Left cardiac atrium (tissue), 4 donors: ENCODE measurements at places on chromosomes 12 and 14.

DNA sequence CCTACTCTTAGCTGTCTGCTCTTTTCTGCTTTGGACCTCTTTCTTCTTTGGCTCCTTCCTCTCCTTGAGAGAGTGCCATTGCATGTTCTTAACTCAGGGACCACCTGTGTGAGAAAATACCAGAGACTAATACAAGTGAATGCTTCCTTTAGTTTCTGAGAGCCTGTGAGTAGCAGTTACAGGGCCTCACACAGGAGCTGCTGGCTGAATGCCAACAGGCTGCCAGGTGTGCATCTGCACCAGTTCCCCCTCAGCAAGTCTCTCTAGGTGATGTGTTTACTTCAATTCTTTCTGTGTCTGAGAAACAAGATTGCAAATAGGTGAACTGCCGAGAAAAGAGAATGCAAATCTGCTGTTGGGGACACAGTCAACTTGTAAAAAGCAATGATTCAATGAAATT, 108.2 kb downstream of the STXBP6 start:
- DNase-seq: no peak

- DNase-seq: no peak
Measured at GRCh38 chr12:122989225-122989839, 8.9 kb downstream of the ARL6IP4 start.

DNA sequence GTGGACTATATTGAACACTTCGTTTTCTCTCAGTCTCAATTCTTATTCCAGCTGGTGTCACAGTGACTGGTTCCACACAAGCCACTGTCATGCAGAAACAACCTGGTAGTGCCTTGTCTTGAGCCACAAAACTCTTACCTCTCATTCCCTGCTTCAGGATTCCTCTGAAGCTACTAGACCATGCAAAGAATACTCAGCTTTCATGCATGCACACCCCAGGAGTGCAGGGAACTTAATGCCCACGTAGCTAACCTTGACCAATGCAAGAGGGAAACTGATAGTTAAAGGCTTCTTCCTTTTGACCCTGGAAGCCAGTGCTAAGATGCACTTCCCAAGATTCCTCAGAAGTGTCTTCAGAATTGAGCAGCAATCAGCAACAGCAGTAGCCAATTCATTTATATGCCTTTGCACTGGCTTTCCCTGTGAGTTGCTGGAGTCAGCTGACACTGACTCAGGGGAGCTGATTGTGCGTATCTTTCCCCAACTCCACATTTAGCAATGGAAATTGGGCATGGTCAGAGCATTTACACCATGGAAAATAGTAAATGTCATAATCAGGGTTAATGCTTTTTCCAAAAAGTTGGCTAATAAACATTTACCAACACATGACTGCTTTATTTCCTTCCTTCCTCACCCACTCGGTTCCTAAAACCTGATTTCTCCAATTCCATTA, 113.6 kb upstream of the SLC35F4 start:
- no peak for DNase-seq

DNA sequence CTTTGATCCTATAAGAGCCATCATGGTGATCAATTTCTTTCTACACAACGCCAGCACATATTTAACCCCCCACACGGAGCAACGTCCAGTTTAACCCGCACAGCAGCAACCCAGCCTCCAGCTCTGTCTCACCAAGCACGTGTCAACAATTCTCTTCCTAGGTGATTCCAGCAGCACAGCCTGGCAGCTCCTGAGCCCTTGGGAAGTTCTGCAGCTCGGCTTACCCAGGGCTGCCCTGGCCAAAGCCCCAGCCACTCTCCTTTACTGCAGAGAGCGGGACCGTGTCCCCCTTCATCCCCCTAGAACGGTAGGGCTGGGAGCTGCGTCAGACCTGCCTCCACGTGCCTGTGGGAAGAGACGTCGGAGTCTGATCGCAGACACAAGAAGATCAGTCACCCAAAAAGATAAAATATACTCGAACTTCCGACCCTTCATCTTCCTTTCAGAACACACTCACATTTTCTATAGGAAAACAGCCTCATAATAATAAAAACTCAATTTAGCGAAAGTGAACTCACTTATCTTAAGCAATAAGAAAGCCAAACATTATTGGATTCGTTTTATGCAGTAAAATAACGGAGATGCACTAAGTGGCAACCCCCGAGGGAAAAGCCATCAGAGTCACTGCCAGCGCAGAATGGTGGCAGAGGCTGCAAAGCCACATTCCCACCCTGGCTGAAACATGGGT, 7.6 kb downstream of the TMEM121 start:
- no peak for DNase-seq

GRCh38 chr12:72673853-72674252, 401.7 kb downstream of the TRHDE start:
- DNase-seq: no peak

DNA sequence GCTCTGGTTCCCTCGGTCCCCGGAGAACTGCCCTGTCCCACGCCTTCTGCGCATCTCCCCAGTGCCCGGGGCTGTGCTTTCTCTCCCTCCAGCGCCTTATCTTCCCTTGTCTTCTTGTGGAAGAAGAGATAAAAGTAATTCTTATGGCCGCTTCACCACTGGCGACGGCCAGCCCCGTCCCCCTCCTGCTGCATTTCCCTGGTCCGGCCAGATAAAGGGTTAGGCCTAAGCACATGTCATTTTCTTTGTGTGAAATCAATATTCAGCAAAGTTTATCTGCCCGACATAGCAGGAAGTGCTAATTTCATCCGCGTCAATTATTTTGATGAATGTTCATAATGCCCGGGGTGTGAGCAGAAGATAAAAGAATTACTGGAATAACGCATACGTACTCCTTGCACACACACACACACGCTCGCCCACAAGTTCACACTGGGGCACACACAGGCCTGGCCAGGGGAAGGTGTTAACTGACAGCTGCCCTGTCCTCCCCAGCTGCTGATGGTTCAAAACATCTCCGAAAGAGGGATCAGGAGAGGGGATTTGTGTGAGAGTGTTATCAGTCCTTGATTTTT, 177.7 kb upstream of the LHX5 start:
- no peak for DNase-seq

- peak; percentile 35 for DNase-seq
Measured at GRCh38 chr14:65361920-65362319, 50.6 kb upstream of the FUT8 start.

DNA sequence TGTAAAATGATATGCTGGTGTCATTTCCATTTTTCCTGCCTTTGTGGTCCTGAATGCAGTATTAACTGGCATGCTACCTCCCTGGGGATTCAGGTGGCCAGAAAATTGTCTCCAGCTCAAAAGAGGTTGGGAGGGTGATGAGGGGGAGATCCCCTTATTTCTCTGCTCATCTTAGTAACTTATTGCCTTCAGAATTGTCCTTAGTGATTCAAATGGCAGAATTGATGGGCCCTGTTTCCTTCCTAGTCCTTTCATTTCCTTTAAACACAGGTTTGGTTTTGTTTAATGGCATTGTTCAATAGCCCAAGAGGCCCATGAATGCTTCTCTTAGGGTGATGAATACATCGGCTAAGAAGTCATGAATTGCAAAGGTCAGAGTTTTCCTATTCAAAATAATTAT, 207.0 kb downstream of the SLC41A2 start:
- DNase-seq: no peak

DNA sequence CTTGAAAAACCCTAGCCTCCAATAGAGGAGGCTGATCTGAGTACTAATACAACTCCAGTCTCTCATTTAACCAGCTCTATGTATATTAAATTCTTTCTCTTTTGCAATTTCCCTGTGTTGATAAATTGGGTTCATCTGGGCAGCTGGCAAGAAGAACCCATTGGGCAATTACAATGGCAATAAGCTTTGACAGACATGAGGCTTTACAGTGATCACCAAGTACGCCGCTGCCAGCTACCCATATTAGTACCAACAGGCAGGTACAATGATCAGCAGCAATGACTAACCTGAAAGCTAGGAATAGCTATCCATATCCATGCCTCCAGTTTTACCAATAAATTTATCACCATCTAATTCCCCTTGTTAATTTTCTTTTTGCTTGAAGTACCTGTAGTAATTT, 54.5 kb downstream of the OSBPL8 start:
- no peak for DNase-seq

- DNase-seq: no peak
Measured at GRCh38 chr12:100326208-100326607, 30.7 kb upstream of the SLC17A8 start.

- no peak for DNase-seq
Measured at GRCh38 chr12:53123578-53124351, 20.5 kb downstream of the SOAT2 start.

GRCh38 chr12:88546853-88547252, 33.4 kb downstream of the KITLG start:
- no peak for DNase-seq

GRCh38 chr12:52020539-52021336, 14.0 kb downstream of the TAMALIN start:
- DNase-seq: peak; percentile 61

GRCh38 chr14:78455896-78456435, 285.8 kb downstream of the NRXN3 start:
- DNase-seq: no peak

GRCh38 chr12:20627001-20627588, 68.0 kb upstream of the SLCO1C1 start:
- DNase-seq: no peak

DNA sequence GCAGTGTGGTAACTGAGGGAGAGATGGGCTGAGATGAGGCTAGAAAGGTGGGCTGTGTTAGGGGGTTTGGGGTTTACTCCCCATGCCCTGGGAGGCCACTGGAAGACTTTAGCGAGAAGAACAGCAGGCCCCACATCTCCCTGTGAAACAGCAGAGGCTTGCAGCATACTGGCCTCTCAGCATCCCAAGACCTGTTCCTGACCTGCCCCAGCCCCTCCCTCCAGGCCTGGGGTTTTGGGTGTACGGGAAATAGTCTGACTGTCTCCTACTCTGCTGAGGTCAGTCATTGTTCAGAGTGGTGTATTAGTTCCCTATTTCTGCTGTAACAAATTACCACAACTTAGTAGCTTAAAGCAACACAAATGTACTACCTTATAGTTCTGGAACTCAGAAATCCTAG, 103.5 kb upstream of the HIF1A start:
- DNase-seq: no peak

GRCh38 chr12:94326234-94326633, 133.4 kb downstream of the CEP83 start:
- no peak for DNase-seq

- no peak for DNase-seq
Measured at GRCh38 chr14:38887696-38888095, 215.3 kb downstream of the SEC23A start.

DNA sequence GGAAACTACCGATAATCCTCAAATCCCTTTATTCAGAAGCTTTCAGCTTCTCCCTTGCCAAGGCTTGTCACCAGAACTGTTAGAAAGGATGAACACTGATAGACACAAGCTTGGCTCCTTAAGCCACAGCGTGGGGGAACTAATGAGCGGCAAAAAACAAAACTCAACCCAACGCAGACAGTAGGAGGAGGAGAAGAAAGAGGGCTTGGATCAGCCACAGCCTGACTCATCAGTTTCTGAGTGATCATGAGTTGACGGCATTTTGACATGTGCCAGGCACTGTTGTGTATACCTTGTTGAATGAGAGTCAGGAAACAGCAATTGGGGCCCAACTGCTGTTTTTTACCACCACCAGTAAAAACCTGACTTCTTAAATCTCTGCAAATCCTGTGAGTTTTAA, 23.7 kb downstream of the PLXNC1 start:
- no peak for DNase-seq

DNA sequence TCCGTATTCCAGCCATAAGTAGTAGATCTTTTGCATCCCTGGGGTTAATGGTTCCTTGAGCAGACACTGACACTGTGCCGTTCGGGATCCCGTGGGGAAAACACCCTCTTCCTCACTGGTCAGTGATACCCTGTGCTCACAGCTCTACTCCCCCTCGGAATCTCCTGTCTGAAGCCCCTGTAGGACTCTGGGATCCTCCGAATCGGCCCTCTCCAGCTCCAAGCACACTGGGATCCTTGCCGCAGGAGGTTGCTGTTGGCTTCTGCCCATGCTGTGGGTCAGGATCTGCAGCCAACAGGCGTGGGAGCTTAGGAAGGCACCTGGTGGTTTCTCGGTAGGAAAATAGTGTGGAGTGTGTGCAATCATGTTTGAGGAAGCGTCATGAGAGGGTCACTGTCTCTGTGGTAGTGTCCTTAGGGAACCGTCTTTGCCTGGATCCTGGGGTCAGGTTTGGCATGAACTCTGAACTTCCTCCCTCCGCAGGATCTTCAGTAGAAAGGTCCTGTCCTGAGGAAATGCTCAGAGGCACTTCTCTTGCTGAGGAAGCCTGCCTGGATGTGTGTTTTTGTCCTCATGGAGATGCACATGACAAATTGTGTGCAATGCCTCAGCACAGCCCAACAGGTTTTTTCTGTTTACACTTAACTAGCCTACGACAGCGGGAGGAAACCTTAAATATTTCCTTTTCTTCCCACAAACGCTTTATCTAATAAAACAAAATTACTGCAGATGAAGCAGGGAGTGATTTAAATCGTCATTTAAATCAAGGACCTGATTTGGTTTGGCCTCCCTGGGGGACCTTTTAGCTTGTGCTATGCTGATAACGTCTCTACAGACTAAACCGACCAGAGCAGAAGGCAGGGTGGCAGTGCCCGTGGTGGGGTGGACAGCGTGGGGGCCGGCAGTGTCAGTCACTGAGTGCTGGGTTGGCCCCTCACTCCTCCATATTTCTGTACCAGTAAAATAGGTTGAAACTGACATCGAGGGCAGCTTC, 18.7 kb downstream of the FBXL14 start:
- DNase-seq: no peak

DNA sequence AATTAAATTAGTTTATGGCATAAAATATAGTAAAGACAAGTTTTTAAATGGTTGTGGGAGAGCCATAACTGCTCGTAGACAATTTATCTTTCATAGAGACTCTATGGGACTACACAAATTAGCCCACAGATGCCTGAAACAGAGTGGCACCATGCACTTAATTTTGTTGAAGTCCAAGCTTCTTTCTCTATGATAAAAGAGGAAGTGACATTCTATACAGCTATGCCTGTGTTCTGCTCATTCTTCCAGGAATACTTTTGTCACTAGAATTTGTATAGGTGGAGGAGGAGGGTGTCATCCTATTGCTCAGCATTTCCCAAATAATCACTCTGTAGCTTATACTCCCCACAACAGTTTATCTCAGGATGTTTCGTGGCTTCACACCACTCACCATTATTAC, 43.7 kb upstream of the KICS2 start:
- no peak for DNase-seq

- no peak for DNase-seq
Measured at GRCh38 chr14:42541535-42542001, 934.9 kb downstream of the LRFN5 start.

GRCh38 chr14:105937253-105938054, 411.1 kb downstream of the TMEM121 start:
- DNase-seq: no peak

GRCh38 chr12:97275728-97276590, 186.6 kb upstream of the RMST start:
- DNase-seq: no peak

DNA sequence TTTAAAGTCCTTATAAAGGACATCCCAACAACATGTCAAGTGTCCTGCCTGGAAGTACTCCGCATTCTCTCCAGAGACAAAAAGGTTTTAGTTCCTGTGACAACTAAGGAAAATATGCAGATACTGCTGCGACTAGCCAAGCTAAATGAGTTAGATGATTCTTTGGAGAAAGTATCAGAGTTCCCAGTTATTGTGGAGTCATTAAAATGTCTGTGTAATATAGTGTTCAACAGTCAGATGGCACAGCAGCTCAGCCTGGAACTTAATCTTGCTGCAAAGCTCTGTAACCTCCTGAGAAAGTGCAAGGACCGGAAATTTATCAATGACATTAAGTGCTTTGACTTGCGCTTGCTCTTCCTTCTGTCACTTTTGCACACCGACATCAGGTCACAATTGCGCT, 40.2 kb downstream of the RIC8B start:
- DNase-seq: no peak
